ENCODE measurements at places on chromosomes 4 and X. TPM values are rescaled to one million over a fixed set of nuclear protein-coding genes. Genes with fewer than 3 reads are reported as not detected.

DNA sequence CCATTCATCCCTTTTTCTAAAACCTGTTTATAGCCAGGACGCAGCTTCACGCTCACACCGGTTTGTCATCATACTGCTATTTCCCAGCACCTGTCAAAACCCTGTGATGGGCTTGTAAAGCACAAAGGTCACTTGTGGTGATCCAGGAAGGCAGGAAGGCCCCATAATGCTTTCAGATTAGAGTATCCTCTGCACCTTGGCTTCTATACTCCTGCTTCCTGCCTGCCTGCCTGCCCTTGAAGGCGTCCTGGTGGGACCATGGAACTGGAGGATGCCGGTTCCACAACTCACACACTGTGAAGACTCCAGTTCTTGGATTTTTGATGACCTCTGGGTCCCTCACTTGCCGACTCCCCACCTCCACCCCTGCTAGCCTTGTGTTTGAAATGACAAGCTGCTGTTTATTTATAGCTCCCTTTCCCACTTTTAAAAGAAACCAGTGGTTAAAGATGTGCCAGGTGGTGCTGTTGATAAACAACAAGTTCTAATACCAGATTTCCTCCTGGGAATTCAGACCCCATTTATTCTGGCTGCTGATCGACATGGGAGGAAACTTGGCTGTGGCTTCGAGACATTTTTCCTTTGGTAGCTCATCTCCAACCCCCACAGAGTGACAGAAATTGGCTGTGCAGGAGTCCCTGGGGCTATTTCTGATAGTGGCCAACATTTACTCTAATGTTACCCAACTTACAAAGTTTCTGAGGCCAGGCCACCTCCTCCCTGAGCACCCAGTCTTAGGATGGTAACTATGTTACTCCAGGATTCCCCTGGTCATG is 211.5 kb downstream of the KDR start:
- H3K4me1 ChIP-seq, result no peaks in the 10 kb centered on the region
- H3K4me3 ChIP-seq, result no peak overlapping the region
- H3K36me3 ChIP-seq, result no peaks in the 10 kb centered on the region
- no peak overlapping the region for H3K27ac ChIP-seq

Gene RBMX2
- total RNA-seq, result 16.3 TPM

Gene CXCL9
- total RNA-seq, result not detected

- peaks cover 8% of the 10 kb centered on the region for H3K36me3 ChIP-seq
- H3K4me3 ChIP-seq, result no peak overlapping the region
- H3K27me3 ChIP-seq, result no peaks in the 10 kb centered on the region
- no peak overlapping the region for H3K27ac ChIP-seq
- H3K4me1 ChIP-seq, result peaks cover 11% of the 10 kb centered on the region
These were observed 196.5 kb upstream of the SLC7A11 start for GRCh38 chr4:138438608-138439007.

DNA sequence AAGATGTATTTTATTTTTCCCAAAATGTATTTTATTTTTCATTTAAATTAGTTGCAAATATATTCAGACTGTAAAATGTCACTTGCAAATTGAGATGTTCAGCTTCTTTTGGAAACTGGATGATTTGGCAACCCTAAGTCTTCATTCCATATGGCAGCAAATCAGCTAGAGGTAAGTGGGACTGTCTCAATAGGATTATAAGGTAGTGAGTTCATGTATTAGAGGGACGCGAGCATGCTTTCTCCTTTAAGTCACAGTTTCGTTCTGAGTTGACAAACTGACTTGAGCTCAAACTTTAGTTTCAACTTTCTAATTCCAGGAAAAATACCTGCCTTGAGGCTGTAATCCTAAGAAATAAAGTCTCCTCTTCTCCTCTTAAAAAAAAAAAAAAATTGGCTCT is 44.2 kb upstream of the TMEM131L start:
- no peak for DNase-seq
- H3K4me3 ChIP-seq, result no peak overlapping the region
- no peak overlapping the region for H3K27ac ChIP-seq
- no peaks in the 10 kb centered on the region for H3K36me3 ChIP-seq
- no peaks in the 10 kb centered on the region for H3K27me3 ChIP-seq

DNA sequence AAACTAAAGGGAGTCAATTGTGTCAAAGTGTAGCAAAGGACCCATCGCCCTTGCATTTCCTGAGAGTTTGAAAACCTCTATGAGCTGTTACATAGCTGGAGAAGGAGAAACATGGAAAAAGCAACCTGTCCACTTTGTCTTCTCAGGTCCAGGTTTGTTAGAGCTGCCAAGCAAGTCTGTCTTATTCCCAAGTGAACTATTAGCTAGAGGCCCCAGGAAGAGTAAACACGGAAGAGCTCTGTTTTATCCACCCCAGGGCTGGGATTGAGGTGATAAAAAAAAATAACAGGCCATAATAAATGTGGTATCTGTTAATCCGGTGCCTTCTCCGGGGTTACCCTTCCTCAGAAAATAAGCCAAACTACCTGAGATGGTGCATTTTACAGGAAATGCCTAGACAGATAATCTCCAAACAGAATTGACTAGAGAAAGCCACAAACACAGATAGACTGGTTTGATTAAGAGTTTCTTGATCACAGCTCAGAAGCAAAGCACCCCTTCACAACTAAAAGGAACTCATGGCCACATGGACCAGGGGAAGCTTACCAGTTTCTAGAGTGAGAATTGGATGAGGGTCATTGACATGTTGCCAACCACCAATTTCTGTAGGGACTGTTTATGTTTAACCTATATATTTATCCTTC is 35.9 kb upstream of the RELL1 start:
- H3K4me1 ChIP-seq, result peaks cover 13% of the 10 kb centered on the region
- no peak for DNase-seq
- H3K27ac ChIP-seq, result no peak overlapping the region
- H3K27me3 ChIP-seq, result no peaks in the 10 kb centered on the region
- no peak overlapping the region for H3K4me3 ChIP-seq

DNA sequence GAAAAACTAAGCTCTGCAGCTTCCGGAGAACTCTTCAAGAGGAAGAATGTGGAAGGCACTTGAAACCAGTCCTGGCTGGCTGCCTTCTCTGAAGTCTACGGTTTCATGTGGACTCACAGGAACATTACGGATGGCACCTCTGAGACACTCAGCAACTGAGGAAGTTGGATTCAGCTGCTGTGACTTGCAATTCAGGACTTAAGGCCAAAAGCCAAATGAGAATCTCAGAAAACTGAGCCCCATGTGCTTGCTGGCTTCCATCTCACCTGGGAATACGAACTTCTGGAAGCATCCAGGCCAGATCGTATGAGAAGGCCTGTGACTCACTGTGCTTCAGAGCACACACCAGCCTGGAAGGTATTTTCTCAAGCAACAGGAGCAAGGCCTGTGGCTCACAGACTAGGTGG is 107.8 kb upstream of the GPC4 start:
- H3K4me1 ChIP-seq, result peaks cover 31% of the 10 kb centered on the region
- H3K4me3 ChIP-seq, result no peak overlapping the region
- peak overlapping the region; percentile 90 for H3K27ac ChIP-seq

Gene FRMPD3
- not detected for total RNA-seq

DNA sequence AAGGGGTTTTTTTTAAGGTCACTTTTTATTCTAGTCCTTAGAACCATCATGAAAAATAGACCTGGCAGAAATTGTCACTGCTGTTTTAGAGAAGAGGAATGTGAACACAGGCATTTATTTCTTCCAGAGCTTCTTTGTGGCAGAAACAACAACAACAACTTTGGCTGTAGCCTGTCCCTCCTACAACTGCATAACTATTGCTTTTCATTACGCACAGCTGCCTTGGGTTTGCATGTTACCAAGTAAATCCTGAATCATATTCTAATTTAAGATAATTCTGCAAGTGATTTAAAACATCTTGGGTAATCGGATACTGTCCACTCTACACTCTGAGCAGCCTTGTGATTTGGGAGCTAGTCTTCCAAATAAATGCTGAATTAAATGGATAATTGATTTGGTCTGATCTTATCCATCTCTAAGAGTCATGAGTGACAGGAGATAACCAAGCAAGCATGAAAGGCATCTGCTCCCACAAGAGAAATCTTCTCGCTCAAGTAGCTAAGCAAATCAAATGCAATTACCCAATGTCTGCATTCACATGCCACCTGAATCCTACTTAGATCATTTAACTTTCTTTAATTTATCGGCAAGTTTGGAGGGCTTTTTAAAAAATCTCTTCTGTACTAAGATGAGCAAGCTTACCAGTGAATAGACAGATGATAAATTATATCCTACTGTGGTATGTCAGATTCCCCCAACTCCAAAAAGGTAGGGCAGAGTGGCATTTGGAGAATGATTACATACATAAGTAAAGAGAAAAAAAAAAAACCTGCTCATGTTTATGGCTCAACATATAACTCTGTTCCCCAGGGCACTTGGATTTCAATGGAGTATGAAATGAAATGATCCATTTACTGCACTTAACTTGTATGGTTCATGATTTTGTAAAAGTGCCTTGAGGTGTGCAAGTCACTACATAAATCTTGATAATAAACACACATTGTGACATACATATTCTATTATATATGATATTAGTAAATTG is 73.6 kb downstream of the EGF start:
- no peak for DNase-seq
- no peaks in the 10 kb centered on the region for H3K4me1 ChIP-seq
- no peaks in the 10 kb centered on the region for H3K27me3 ChIP-seq
- H3K4me3 ChIP-seq, result no peak overlapping the region
- H3K36me3 ChIP-seq, result peaks cover 2% of the 10 kb centered on the region

DNA sequence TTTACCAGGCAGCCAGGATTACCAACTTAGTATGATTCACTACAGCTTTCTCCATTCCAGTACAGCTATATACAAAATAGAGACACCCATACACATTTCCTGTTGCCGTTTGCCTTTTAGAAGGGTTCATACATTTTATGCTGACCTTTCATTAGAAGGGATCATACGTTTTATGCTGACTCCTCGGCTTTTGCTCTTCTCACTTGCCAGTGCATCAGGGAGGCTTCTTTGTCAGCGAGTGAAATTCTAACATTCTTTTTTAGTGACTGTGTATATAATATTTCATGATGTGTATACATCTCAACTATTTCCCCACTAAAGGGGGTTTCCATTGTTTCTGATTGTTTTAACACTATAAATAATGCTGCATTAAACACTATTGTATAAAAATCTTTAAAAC is 552.6 kb downstream of the TRIML1 start:
- H3K36me3 ChIP-seq, result no peaks in the 10 kb centered on the region
- no peak overlapping the region for H3K4me3 ChIP-seq
- H3K4me1 ChIP-seq, result peaks cover 20% of the 10 kb centered on the region

Gene NAT8L
- 1.6 TPM for total RNA-seq

DNA sequence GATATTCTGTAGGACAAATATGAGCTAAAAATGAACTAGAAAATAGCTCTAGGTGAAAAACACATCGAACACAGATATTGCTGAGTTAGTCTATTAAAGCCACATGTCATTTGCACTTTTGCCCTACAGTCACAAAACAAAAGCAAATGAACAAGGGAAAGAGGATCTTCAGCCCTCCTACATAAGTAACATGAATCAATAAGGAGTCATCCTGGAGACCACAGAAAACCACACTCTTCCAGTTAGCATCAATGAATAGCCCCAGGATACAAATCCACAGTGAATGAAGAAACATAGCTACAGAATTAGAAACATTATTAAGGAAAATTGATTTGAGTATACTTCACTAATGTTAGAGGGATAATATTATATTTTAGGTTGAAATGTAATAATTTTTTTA is 311.4 kb downstream of the MAPK10 start:
- H3K4me3 ChIP-seq, result no peak overlapping the region
- H3K36me3 ChIP-seq, result no peaks in the 10 kb centered on the region
- H3K4me1 ChIP-seq, result peaks cover 4% of the 10 kb centered on the region

Gene VSIG4
- not detected for total RNA-seq

DNA sequence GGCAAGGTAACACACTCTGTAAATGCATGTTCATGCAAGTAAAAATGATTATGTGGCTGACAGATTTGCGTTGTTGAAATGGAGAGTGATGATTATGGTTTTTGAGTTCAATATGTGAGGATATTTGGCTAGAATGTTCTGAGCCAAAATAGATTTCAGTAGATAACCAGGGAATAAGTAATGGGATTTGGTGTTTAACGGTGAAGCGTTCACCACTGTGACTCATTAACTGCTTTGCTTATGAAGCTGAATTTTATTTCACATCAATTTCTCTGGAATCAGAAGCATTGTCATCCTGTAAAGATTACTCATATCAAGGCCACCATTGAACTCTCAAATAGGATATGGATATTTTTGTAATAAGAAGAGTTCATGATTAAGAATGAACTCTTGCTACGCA is 11.7 kb downstream of the AFP start:
- no peak overlapping the region for H3K4me3 ChIP-seq
- no peak for DNase-seq
- peaks cover 20% of the 10 kb centered on the region for H3K27me3 ChIP-seq
- H3K36me3 ChIP-seq, result no peaks in the 10 kb centered on the region
- peaks cover 9% of the 10 kb centered on the region for H3K4me1 ChIP-seq

Gene PWWP3B
- total RNA-seq, result 2.1 TPM

DNA sequence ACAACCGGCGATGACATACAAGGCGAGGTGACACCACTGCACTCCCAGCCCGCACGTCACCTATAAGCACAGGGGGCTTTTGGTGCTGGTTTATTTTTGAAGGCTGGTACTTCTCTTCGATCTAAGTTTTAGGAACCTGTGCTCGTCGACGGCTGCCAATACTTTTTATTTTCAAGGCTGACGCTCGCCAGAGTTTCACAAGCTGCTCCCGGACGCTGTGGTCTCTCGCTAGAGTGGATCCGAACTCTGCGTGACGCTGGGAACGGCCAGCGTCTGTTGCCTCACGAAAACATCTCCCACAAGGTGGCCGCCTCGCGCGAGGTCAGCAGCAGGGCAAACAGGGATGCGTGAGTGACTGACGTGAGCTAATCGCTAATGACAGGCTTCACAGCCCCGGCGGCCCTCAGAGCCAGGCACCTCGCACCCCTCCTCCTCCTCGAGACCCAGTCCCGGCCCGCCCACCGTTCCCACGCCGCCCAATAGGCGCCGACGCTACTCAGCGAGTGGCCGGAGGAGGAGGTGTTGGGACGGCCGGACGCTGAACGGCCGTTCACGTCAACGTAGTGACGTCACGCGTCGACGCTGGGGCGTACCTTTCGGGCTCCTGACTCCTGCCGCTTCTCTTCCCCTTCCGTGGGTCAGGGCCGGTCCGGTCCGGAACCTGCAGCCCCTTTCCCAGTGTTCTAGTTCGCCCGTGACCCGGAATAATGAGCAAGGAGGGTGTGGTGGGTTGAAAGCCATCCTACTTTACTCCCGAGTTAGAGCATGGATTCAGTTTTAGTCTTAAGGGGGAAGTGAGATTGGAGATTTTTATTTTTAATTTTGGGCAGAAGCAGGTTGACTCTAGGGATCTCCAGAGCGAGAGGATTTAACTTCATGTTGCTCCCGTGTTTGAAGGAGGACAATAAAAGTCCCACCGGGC is at the start of gene CLCN3:
CLCN3 (plus strand) TSS at position 621 of the 922 bp plus-strand sequence. CDS start 15,351 bp downstream, outside the sequence.
- peak; percentile 99 for DNase-seq
- peak within 1 kb of the TSS; percentile 93 for H3K4me3 ChIP-seq
- H3K4me1 ChIP-seq, result peaks cover 36% of the 10 kb centered on the region
- H3K27me3 ChIP-seq, result no peaks in the 10 kb centered on the region
- H3K27ac ChIP-seq, result peak within 1 kb of the TSS; percentile 100

Data from chondrocyte (in vitro differentiated cells).